ENCODE measurements at places on chromosomes 13 and 19.

- no peak for DNase-seq
These were observed 4.5 kb upstream of the B3GNT8 start for GRCh38 chr19:41431426-41432386.

- no peak for DNase-seq
These were observed 301.6 kb downstream of the SLITRK6 start for GRCh38 chr13:85497652-85498051.

GRCh38 chr13:102922184-102922583 is 76.4 kb downstream of the ERCC5 start:
- DNase-seq: no peak

- DNase-seq: no peak
These were observed 21.0 kb downstream of the SAE1 start for GRCh38 chr19:47151627-47152026.

DNA sequence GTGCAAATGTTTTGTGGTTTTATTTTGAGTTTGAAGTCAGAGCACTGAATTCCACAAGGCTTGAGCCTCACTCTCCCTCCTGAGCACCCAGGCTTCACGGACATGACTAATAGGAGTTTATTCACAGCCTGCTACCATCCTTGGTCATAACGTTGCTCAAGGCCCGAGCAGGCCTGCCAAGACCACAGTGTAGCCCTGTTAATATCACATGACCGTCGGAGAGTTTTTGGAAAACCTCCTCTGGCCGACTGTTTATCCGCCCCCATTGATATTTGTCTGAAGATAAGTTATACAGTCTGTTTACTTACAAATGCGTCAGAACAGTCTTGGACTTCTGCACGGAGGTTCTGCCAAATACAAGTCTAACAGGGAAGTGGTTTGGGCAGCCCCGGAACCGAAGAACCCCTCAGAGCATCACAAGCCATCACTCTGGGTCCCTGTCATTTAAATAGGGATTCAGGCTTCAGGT is 89.9 kb downstream of the COL4A2 start:
- DNase-seq: no peak

DNA sequence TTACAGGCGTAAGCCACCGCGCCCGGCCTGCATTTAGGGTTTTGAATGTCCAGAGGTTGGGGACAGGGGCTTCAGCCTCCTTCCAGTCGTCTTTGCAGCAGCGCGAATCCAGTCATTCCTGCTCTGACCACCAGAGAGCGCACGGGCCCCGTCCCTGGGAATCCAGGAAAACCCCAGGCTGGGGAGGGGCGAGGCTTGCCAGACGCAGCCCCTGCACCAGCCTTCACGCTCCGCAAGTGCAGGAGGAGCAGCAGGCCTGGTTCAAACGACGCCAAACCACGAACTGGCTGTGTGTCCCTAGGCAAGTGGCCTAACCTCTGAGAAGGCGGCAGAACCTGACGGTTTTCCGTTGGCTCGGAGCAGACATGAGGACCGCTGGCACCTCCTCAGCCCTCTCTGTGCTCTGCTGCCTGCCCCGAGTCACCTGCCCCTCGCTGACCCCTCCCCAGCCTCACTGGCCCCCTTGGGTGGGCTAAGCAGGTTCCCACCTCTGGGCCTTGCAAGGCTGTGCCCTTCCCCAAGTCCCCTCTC is 2.0 kb upstream of the RNF126 start:
- DNase-seq: peak; percentile 83

Measured in activated CD8-positive, alpha-beta memory T cell treated with anti-CD3 and anti-CD28 coated beads, Interleukin-2, amount 50 U/mL, for 4 hours (primary cell).